ENCODE measurements at places on chromosomes 2 and 18.

DNA sequence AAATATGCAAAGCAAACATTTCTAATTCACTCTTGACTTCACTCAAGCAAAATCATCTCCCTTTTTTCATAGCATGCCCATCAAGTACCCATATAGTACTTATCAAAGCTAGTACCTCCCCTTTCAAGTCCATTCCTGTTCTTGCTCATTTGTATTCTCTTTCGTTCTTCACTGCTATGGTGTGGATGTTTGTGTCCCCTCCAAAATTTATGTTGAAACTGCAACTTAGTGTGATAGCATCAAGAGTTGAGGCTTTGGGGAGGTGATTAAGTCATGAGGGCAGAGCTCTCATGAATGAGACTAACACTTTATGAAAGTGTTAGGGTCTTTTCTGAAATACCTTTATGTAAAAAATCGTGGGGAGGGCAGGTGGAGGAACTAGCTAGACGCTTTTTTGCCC, 52.9 kb downstream of the RNU4ATAC start:
- no peak for DNase-seq

- no peak for DNase-seq
Observed at GRCh38 chr2:6947929-6948676, 30.9 kb downstream of the RNF144A start.

DNA sequence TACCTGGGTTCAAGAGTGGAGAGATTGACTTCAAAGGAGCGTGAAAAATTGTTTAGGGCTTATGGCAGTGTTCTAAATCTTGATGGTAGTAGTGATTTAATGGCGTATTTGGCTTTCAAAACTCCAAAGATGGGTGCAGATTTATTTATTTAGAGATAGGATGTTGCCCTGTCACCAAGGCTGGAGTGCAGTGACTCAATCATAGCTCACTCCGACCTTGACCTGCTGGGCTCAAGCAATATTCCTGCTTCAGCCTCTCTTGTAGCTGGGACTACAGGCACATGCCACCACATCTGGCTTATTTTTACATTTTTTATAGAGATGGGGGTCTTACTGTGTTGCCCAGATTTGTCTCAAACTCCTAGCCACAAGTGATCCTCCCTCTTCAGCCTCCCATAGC, 52.5 kb downstream of the FAM117B start:
- no peak for DNase-seq

DNA sequence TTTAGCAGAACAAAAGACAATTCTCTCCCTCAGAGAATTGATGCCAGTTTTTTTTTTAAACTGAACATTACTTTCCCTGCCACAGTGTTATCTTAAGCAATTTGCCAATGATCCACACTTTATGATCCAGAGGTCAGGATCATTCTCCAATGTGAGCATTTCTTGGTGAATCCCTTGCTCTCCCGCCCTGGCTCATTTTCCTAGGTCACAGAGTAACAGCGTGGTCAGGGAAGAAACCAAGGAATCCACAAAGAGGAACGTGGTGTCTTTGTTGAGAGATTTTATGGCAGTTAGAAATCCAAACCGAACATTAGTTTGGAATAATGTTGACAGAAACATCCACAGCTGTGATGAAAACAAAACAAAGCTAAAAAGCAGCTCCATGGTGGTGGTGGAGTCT, 250.3 kb downstream of the TTC32 start:
- DNase-seq: no peak

DNA sequence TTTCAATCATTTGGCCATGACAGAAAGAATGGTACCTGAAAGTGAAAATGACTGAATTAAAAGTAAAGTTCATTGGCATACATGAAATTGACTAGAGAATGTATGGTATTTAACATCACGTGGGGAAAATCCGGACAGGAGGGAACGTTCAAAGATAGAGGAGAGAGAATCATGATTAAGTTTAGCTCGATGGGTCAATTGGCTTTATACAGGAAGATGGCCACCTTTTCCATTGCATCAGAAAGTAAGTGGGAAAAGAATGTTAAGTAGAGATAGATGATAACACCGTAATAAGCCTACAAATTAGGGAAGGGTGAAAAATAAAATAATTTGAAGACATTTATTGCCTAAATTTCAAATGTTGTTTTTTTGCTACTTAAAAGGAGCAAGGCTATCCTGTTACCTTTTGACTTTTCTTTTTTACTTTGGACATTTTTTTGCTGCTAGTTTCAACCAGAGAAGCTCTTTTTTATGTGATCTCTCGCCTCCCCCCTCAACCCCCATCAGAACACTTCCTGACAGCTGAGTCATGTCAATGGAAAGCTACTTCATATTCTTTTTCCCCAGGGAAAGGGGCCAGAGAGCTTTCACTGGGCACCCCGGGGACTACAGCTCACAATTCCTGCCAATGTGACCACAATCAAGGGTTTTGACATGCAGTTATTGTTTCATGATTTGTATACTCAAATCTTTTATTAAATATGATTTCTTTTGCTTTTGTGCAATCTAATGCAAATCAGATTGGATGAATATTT, 767 bp upstream of the CCDC102B start:
- no peak for DNase-seq

DNA sequence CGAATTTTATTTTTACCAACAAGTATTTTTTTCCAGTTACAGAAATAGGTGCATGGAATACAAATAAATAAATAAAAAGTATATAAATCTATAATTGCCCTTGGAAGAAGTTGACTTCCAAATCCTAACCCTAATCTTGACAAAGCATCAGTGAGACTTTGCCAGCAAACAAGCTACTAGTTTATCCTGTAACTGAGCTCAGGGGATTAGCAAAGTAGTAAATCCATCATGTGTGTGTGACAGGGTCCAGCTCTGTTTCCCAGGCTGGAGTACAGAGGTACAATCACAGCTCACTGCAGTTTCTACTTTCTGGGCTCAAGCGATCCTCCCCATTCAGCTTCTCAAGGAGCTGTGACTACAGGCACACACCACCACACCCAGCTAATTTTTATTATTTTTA, 948.0 kb upstream of the CNTNAP5 start:
- DNase-seq: no peak

- no peak for DNase-seq
Observed at GRCh38 chr18:33424266-33424946, 16.1 kb downstream of the CCDC178 start.

DNA sequence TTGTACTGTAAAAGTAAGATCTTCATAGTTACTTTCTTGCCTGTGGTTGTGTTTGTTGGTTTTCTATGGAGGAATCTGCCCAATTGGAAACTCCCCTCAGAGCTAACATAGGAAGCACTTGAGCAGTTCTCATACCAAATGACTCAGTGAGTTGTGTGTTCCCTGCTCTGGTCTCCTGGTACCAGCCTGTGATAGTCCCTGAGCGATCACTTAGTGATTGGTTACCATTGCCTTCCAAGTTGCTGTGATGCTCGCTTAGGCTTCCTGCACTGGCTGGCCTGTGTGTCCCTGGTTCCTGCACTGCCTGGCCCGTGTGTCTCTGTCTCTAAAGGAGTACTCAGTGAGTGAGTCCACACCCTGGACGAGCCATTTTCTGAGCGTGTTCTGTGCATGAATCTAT, 133.0 kb downstream of the MAP4K4 start:
- no peak for DNase-seq

DNA sequence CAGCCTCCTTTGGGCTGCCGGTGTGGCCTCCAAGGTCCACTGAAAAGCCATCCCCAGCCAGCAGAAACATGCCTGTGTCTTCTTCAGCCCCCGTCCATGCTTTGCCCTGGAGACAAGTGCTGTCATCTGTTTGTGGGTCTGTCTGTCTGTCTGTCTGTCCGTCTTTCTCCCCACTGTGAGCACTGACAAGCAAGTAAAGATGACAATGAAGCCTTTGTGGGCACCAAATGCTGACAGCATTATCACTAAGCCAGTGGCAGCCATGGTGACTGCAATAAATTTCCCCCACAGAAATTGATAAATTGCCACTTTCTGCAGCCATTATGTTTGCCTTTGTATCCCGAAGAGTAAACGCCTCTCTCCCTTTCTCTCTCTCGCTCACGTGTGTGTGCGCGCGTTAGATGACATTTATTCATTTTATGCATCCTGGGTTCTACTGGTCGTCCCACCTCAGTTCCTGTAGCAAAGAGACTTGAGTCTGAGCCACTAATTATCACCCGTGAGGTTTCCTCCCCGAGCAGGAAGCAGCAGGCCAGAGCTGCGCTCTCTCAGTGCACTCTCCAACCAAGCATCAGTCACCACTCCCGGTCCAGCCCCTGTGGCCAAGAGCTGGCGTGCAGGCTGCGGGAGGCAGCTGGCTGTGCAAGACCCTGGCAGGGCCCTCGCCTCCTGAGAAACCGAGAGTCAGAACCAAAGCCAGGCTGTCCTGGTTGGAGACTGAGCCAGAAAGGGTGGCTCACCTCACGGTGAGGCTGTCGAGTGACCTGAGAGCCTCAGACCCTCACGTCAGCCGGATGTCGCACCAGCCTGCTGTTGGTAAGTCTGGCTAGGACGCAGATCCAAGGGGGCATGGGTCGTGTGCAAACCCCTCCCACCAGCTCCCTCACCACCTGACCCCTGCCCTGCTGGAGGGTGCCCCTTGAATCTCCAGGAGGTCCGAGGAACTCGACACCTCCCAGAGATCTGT, 6.9 kb downstream of the STEAP3 start:
- no peak for DNase-seq

GRCh38 chr2:122389694-122390093, 634.2 kb downstream of the TSN start:
- no peak for DNase-seq
